Stimulated activated CD4-positive, alpha-beta T cell treated with anti-CD3 and anti-CD28 coated beads, Interleukin-12 subunit alpha, Interleukin-12 subunit beta, amount 100 ng/mL, for 48 hours (primary cell): ENCODE measurements at places on chromosomes 13 and 19.

DNA sequence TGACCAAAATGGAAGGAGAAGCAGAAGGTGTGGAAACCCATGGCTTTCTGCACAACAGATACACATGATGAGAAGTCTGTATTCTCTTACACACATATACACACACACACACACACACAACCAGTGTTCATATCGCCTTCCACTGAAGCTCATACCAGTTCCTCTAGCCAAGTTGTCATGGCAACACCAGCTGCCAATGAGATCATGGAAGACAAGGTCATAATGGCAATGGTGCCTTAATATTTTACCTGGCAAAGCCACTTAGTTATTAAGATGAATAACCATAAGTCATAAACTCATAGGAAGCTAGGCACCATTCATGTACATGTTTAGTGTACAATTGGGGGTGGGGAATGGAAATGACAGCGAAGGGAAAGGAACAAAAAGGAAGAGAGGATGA, 2.6 kb upstream of the DHRS12 start:
- DNase-seq = no peak

DNA sequence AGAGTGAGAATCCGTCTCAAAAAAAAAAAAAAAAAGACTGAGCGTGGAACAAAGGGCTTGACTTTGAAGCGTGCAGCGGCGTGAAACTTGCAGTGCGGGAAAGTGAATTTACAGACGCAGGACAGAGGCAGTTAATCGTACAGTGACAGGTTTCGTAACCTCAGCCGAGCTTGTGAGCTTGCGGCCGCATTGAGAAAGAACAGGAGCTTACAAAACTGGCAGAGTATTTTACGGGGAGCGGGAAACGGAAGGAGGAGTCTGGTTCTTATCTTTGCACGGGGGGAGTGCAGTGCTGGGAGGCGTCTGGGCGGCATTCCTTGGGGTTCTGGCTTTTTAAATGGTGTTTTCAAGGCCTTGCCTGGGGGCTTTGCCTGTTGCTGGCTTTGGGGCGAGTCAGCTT, 6.0 kb upstream of the BSG start:
- no peak for DNase-seq

DNA sequence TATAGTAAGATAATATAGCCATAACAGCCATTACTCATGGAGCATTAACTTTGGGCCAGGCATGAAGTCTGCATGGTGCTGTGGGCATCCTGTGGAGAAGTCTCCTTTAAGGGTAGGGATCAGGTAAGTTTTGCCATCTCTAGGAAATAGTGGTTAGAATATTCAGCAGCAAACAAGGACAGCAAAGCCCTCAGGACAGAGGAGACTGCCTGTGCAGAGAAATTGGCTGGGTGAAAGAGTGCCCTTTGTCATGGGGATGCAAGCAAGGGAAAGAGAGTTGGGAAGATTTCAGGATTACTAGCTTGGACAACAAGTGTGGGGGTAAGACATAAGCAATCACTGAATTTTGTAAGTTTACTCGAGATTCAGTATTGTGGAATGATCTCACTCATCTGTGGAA, 15.7 kb upstream of the OBI1 start:
- DNase-seq = no peak

DNA sequence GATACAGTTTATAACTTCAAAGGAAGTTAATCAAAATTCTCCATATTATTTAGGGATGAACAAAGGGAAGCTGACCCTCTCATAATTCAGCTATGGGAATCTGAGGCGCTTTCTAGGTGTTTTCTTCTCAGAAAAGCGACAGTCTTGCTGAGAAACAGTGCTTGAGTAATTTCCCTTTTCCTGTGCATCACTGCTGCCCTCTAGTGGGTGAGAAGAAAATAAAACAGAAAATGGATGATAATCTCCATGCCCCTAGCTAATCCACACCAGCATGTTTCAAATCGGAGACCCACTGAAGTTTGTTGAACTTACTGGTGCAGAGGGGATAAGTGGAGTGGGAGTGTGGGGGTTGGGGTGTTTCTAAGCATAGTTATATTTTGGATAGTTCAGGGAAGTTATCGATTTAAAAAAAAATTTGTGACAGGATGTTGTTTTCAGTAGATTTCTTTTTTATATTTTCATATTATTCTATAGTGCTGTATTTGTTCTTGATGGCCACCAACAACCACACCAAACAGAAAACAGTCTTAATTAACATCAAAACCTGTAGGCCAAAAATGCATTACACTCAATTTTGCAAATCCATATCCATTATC, 21.4 kb downstream of the LCP1 start:
- no peak for DNase-seq

GRCh38 chr13:29767006-29767405, 83.4 kb downstream of the UBL3 start:
- no peak for DNase-seq

DNA sequence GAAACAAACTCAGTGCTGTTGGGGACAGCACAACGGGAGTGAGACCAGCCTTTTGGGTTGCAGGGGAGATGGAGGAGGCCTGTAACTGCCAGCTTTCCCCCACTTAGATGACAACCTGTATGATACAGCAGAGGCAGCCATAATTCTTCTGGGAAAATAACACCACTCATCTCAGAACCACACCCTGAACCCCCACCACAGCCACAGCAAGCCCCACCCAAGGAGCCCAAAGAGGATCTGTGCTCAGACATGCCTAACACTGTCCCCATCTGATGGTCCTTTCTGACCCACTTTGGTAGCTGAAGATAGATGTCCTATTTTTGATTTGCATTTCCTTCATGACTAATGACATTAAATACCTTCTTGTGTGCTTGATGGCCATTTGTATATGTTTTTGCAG, 15.4 kb downstream of the LGALS13 start:
- no peak for DNase-seq

- no peak for DNase-seq
Measured at GRCh38 chr19:9430444-9430843, 4.9 kb downstream of the ZNF266 start.

- no peak for DNase-seq
Measured at GRCh38 chr19:35041548-35042055, at the start of gene HPN. Gene HPN, plus strand, starts transcription at chr19:35041721. Its CDS starts 786 bp downstream, at chr19:35042507.

- no peak for DNase-seq
Measured at GRCh38 chr13:51796546-51796945, 7.4 kb downstream of the DHRS12 start.

GRCh38 chr13:45441633-45442032, 23.1 kb upstream of the COG3 start:
- no peak for DNase-seq

- no peak for DNase-seq
Measured at GRCh38 chr19:28397306-28397705, 815.6 kb downstream of the UQCRFS1 start.

DNA sequence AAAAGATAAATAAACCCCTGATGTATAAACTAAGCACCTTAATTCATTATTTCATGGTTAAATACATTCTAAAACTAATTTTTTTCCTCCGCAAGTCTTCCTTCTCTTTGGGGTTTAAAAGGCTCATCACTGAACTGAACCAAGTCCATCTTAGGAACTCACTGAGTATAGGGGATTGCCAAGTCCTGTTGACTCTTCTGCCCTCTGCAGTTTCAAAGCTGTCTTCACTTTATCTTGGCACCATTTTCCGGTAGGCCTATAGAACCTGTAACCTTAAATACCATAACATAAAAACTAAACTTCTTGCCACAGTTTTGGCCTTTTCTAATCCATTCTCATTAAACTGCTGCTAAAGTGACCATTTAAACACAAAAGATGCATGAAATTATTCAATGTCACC, 66.5 kb upstream of the USPL1 start:
- no peak for DNase-seq

GRCh38 chr19:46890423-46891170, 29.8 kb downstream of the ARHGAP35 start:
- no peak for DNase-seq

DNA sequence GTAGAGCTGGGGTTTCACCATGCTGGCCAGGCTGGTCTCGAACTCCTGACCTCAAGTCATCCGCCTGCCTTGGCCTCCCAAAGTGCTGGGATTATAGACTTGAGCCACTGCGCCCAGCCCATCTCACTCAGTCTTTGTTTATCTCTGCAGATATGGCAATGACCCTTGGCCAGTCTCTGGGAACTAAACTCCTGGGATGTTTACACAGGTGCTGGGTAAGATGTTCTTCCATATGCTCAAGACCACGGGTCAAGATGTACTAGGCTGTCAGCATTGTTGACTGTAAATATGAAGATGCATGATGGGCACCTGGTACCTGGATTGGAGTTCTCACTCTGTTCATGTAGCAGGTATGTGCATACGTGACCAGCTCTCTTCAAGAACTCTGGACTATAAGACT, 35.8 kb downstream of the ZNF473 start:
- DNase-seq = no peak

GRCh38 chr13:33274264-33274663, 11.3 kb downstream of the STARD13 start:
- no peak for DNase-seq

DNA sequence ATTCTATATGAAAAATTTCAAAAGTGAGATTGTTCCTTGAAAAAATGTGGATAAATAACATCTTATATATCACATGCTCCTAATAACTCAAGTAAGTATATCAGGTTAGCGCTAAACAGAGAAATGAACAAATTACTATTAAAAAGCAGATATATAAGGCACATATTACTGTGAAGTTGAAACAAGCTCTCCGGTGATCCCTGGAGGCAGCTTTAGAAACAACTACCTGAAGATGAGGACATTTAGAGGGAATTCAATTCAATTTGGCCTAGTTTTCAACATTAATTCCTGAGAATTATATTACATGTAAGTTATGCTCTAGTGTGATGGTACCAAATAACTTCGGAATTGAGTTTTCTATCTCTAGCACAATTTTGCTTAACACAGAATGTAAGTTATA, 1373.6 kb upstream of the SPRY2 start:
- no peak for DNase-seq

DNA sequence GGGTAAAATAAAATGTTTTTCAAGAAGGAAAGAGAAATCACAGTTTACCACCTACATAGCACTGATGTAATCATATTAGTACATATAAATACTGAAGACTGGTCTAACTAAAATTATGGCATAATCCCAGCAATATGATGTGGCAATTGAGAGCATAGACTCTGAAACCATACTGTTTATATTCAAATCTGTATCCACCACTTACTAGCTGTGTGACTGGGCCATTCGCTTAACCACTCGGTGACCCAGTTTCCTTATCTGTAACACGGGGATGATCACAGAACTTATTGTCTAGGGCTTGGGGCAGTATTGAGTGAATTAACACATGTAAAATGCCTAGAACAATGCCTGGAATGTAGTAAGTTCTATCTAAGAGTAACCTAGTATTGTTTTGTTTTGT, 13.1 kb upstream of the GTF3A start:
- no peak for DNase-seq

DNA sequence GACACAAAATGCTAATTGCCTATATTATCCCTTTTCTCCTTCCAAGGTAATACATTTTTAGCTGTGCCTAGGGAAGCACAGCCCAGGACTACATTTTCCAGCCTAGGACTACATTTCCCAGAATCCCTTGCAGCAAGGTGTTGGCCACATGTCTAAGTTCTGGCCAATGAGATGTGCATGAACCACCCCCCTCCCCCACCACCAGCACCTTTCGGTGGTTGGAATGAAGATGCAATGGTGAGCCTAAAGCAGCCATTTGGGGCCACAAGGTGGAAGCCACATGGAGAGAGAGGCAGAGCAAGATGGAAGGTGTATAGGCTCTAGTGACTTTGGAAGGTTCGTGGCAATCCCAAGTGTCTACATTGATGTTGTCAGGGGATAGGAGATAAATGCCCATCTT, 16.2 kb downstream of the UNC13A start:
- DNase-seq = no peak

DNA sequence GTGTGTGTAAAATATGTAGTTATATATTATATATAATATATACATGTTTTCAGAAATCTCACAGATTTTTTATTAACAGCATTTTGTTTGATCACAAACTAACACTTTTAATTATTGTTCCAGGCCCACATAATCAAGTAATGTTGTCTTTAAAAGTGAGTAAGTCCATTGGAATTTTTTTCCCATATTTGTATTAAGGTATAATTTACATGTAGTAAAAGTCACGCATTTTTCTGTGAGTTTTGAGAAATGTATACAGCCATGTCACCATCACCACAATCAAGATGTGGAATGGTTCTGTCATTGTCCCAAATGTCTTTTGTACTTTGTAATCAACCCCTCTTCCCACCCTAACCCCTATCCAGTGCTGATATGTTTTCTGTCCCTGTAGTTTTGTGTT, 120.0 kb upstream of the RFC3 start:
- DNase-seq = no peak

DNA sequence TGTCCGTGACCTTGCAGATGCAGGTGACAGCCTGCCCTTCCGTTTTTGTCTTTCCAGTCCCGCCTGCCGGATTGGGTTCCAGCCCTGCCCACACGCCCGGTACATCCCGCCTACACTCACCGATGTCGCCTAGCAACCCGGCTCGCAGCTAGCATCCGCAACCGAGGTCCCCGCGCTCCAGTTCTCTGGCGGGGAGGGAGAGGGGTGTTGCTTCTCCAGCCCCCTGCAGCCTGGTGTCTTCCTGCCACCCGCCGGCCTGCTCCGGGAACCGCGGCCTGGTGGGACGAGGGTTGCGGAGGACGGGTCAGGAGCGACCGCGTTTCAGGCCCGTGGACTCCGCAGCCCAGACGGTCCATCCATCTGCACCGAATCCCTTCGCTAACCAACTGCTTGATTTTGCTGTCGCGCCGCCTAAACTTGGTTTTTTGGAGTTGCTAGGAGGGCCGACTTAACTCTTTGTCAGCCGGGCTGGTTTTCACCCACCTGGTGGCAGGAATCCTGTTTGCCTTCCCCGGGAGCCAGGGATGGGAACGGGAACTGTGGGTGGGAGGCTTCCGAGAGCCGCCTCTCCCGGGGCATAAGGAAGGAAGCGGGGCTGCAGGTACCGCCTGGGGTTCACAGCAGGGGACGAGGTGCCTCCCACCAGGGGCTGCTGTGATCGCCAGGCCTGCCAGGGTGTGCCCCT, 15.4 kb upstream of the MATK start:
- DNase-seq = peak; percentile 43

GRCh38 chr19:6276447-6276846, 3.3 kb downstream of the MLLT1 start:
- DNase-seq = no peak

GRCh38 chr19:2306281-2306806, 1.6 kb downstream of the LINGO3 start:
- DNase-seq = no peak

GRCh38 chr19:8396563-8397203, 6.5 kb downstream of the RAB11B start:
- DNase-seq = peak; percentile 68

DNA sequence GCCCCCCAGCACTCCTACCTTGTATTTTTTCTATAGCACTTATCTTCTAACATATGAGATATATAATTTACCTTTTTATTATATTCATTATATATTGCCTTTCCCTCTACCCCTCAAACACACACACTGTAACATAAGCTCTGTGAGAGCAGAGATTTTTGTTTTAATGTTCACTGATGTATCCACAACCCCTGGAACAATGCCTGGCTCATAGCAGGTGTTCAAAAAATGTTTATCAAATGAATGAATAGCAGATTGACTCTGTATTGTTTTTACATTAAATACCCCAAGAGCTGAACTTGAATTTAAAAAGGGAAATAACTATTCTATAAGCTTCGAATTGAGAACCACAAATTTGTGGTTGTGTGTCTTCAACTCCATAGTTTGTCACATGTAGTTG, 11.0 kb downstream of the POLR1D start:
- no peak for DNase-seq
